ENCODE measurements at places on chromosomes 4 and X.

GRCh38 chrX:111869639-111870034 is 6.3 kb upstream of the TRPC5OS start:
- peak; percentile 78 for DNase-seq

GRCh38 chr4:126592088-126592487 is 1040.7 kb upstream of the INTU start:
- no peak for DNase-seq

DNA sequence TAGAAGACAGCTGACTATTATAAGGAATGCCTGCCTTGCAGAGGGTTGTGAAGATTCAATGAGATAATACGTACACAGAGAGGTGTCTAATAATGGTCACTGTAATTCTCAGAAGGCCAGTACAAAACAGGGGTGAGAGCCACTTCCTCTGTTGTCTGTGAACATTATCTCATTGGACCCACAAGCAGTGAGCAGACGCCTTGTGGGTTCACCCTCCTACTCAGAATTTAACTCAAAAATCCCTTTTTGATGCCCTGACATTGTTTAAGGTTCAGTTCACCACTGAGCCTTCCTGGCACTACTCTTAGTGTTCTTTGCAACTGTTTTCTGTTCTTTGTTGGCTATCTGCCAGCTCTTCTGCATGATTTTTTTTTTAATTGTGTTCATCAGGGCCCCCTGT is 467.4 kb downstream of the BCOR start:
- DNase-seq, result no peak

DNA sequence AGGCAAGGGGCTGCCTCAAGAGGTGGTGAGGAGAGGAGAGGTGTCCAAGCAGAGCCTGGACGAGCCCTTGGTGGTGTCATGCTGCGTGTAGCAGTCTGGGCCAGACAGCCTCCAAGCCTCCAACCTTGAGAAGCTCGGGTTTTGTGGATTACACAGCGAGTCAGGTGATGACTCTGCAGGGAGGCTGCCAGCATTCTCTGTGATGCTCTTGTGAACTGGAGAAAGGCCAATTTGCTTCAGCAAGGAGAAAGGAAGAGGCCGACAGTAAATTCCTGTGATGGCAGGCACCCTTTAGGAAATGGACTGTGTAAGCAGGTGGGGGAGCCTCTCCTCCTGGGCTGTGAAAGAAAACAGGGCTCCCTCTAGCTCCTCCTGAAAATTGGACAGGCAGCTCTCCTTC is 36.0 kb upstream of the CD99L2 start:
- no peak for DNase-seq

- peak; percentile 2 for DNase-seq
Observed at GRCh38 chr4:118351851-118352827, 664 bp downstream of the PRSS12 start.

- DNase-seq, result no peak
Observed at GRCh38 chr4:72427057-72427456, 142.0 kb downstream of the ADAMTS3 start.

GRCh38 chr4:181684310-181684709 is 558.9 kb upstream of the TENM3 start:
- DNase-seq, result no peak

DNA sequence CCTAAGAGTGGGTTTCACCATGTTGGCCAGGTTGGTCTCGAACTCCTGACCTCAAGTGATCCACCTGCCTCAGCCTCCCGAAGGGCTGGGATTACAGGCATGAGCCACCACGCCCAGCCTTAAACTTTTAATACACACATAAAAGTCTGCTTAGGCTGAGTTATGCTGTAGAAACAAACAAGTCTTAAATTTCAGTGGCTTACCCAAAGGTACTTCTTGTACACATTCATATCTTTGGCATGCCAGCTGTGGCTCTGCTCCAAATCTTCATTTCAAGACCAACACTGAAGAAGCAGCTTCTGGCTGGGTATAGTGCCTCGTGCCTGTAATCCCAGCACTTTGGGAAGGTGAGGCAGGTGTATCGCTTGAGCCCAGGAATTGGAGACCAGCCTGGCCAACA is 80.3 kb downstream of the PPEF2 start:
- DNase-seq, result no peak

- no peak for DNase-seq
Observed at GRCh38 chr4:61375301-61375700, 175.2 kb downstream of the ADGRL3 start.

DNA sequence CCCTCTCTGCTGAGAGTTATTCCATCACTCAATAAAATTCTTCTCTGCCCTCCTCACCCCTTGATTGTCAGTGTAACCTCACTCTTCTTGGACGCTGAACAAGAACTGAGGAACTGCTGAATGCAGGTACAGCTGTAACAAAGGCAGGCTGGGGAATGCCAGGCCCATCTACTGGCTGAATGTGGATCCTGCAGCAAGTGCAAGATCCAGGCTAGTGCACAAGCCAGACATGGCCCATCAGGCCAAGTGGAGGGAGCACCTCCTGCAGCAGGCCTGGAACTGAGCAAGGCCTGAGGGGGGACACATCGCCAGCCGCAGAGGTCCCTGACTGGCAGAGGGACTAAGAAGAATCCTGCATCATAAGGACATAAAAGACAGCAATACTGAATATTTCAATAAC is 411.8 kb upstream of the PCDH10 start:
- no peak for DNase-seq

GRCh38 chr4:144787365-144788258 is 141.7 kb downstream of the HHIP start:
- no peak for DNase-seq

GRCh38 chrX:119194621-119195020 is 41.5 kb upstream of the PGRMC1 start:
- DNase-seq, result no peak

- no peak for DNase-seq
Observed at GRCh38 chr4:109945056-109945455, 32.4 kb downstream of the EGF start.

Data from NCI-H524 treated with DMSO at 0.1 percent for 48 hours (cell line).